ENCODE measurements at places on chromosomes 3 and 15.

- DNase-seq: no peak
Measured at GRCh38 chr3:117722856-117723255, 1013.3 kb downstream of the TUSC7 start.

- no peak for DNase-seq
Measured at GRCh38 chr15:33026614-33027013, 167.9 kb downstream of the FMN1 start.

GRCh38 chr3:94076055-94076454 is 13.2 kb downstream of the NSUN3 start:
- DNase-seq: no peak

GRCh38 chr3:143472731-143473523 is 353.4 kb downstream of the CHST2 start:
- DNase-seq: no peak

DNA sequence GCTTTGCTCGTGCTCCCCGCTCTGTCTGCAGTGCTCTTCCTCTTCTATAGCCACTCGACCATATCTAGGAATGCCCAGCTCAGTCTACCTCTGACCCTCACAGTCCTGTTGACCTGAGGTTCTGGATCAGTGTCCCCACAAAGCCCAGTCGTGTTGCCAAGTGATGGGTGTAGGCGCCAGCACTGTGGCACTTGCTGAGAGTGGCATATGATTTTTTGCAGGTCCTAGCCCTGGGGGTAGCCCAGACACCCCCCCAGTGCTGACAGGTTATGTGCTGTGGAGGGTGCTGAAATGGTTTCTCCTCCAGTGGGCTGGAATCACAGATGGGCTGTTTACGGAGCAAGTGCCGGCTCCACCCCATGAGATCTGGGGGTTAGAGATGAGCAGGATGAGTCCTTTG is 32.5 kb downstream of the ACAD9 start:
- DNase-seq: no peak

Measured in RWPE1 (cell line).